Muscle of leg (tissue), 16 donors: ENCODE measurements at places on chromosomes 5 and 9. TPM values are rescaled to one million over a fixed set of nuclear protein-coding genes. Genes with fewer than 3 reads are reported as not detected.

DNA sequence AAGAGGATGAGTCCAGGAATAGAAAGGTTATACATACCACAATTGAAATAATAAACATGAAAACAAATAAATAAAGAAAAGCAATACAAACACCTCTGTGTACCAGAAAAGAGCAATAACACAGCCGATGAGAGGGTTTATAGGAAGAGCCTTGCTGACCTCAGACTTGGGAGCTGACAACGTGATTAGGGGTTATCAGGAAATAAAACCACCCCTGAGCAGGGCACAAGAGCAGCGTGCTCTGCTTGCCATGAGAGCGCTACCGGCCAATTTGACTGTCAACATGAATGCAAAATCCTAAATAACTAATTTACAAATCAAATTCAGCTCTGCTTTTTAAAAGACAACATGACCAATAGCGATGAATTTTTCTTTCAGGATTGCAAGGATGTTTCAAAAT is 2.6 kb upstream of the FREM1 start:
- DNase-seq, result no peak

GRCh38 chr9:109473329-109473728 is 24.8 kb downstream of the PTPN3 start:
- no peak for DNase-seq

GRCh38 chr5:151628112-151628823 is 37.1 kb upstream of the FAT2 start:
- DNase-seq, result peak; percentile 28

DNA sequence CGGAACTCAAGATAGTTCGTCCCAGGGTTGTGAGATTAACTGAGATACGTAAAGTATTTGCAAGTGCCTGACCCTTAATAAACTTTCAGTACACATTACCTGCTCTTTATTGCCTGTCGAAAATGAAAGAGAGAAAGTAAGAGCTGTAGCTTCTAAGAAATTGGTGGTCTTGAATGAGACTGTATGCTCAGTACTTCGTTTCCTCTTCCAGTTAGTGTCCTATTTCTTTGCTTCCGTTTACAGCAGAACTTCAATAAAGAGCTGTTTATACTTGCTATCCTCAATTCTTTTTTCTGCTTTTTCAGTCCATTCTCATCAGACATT is 534 bp downstream of the SRFBP1 start:
- DNase-seq, result no peak

DNA sequence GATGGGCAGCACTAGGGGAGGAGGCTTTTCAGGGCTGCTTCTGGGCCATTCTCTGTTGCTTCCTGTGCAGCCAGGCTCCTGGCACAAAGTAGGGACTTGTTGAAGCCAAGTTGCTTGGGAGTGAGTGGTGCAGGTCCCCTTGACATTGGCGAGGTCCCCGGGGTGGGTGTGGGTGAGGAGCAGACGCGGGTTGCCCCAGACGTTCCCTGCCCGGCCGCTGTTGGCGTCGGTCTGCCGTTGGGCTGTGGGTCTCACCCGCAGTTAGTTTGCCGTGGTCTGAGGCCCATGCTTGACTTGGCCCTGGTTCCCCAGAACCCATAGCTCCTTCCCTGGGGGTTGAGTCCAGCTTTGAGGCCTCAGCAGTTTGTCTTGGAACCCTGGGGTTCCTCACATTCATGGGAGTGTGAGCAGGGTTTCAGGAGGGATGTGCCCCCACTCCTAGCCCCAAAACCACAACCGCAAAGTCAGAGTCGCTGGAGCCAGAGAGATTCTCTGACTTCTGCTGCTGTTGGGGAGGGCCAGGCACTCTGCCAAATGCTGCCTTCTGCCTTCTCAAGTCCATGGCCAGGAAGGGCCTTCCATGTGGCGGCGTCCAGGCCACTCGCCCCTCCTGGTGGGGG is 77.5 kb downstream of the RXRA start:
- peak; percentile 82 for DNase-seq

GRCh38 chr5:38853753-38854470 is 8.1 kb downstream of the OSMR start:
- no peak for DNase-seq

GRCh38 chr9:33246269-33246860 is 6.4 kb downstream of the SPINK4 start:
- DNase-seq, result no peak

DNA sequence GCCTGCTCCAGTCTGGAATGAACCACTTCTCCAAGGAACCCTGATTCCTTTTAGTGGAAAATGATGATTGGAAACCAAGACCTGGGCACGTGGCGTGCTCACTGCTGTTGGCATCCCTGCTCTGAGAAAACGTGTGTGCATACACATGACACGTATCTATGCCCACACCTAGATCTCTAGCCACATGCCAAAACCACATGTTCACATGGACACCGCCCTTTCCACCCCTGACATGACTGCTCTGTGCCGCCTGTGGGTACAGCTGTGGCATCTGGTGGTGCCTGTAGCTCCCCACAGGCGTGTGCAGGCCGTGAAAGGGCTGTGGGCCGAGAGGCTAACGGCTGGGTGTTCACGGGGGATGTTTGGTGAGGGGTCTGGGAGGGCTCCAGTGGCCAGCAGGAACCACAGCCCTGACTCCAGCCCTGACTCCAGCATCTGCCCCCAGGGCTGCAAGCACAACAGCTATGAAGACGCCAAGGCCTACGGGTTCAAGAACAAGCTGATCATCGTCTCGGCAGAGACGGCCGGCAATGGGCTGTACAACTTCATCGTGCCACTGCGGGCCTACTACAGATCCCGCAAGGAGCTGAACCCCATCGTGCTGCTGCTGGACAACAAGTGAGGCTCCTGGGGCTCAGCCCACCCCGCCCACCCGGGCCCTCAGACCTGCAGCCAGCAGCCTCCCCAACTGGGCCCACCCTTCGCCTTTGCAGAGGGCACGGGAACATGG is 75.1 kb downstream of the KCNT1 start:
- DNase-seq, result no peak

DNA sequence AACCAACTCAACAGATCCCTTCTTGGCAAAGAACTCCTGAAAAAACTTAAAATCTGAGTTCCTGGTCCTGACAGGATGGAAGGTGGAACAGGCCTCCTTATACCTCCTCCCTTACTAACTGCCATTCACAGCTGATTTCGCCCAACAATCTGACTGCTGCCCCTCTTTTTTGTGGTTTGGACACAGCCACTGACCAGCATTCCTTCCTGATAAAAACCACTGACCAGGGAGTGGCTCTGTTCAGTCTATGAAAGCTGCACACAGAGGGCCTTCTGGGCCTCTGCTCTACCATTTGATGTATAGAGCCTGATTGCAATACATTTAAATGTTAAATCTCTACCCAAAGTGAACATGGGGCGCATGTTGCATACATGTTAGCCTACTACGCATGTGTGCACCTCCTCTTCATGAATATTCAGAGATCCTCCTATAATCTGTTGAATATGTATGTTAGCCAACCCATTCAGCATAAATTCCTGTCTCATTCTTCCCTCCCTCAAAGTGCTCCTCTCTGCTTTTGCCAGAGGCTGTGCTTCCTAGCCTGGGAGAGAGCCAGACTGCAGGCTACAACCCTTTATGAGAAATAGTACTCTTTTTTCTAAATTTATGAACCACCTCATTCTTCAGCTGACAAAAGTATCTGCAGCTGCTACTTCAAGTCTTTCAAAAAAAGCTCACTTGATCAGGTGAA is 93.7 kb upstream of the MRPS30 start:
- peak; percentile 18 for DNase-seq

- DNase-seq, result peak; percentile 96
Observed at GRCh38 chr5:125695996-125696655, 727.1 kb upstream of the GRAMD2B start.

GRCh38 chr5:103469288-103470040 is 93.1 kb downstream of the NUDT12 start:
- no peak for DNase-seq

GRCh38 chr9:116204252-116204882 is 50.8 kb downstream of the PAPPA start:
- DNase-seq, result no peak

DNA sequence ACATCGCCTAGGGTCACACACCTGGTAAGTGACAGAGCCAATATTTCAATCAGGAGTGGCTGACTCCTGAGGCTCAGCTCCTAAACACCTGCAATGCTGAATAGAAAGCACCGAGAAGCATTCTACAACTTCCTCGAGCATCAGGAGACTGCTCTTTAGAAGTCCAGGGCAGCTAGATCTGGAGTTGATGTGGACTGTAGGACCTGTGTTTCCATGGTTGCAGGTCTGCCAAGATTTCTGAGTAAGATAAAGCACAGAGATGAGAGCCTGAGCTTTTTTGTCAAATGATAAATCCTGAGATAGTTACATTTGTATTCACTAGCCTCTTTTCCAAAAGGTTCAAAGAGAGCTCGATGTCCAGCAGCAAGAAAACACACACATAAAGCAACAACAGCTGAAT is 43.8 kb downstream of the YIPF5 start:
- DNase-seq, result no peak

GRCh38 chr5:171697221-171698102 is 88.2 kb upstream of the SMIM23 start:
- DNase-seq, result peak; percentile 78

GRCh38 chr9:129748249-129748648 is 4.6 kb downstream of the PTGES start:
- no peak for DNase-seq

- DNase-seq, result no peak
Observed at GRCh38 chr5:99945478-99946442, 589.4 kb upstream of the FAM174A start.

DNA sequence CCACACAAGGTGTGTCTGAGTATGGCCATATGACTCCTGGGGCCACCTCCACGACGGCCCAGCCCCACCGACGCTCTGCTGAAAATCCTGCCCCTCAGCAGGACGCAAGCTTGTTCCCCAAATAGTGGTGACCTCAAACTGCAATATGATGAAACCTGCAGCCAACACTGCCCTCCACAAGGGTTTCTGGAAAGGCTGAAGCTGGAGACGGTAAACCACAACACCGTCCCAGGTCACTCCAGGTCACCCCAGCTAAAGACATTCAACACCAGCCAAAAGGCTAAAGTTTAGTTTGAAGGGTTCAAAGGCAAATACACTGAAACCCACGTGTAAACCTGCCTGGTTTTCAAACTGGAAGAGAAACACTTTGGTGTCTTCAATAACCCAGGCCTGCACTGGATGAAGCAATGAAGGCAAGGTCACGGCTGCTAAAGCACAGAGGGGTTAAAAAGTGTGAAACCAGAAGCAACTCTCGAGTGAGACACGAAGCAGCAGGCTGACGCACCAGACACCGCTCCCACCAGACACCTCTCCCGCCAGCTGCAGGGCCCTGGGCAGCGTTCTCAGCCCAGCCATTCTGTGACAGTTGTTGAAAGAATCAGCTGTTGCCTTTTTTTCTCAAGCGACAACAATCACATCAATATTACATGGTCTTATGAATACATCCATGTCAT is 1.8 kb upstream of the LHX3 start:
- DNase-seq, result no peak

DNA sequence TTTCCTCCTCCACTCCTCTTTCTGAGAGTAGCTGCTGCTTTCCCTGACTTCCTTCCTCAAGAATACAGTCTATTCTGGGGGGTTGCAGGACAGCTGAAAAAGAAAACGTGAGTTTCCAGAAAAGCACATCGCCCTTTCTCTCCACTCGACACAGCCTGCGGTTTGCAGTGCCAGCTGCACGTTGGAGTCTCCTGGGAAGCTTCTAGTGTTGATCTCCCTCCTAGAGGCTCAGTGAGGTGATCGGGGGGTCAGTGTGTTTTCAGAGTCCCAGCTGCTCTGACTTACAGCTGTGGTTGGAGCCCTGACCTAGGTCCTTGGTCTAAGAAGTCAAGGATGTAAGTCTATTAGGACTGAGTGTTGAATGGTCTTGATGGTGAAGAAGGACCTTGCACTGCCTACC is 25.0 kb upstream of the SUSD3 start:
- DNase-seq, result peak; percentile 81

DNA sequence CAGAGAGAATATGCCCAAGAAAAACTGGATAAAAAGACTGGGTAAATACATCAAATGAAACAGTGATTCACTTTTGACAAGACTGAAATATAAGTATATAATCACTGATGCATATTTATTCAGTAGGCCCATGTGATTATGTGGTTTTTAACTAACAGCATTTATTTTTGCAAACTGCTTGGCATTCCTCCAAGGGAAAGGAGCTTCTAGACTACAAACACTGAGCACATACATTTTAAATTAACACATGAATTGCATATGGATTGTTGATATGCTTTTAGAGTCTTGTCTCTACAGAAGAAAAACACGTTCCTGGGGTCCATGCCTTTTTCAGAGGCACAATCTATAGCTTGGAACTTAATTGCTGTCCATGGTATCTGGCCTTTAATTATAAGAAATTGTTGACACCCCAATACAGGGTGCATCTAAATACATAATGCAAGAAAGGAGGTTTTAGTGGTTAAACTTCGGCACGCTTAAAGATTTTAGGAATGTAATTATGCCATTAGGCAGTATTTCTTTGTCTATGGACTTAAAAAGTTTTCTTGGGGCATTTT is 6.9 kb upstream of the MEIKIN start:
- peak; percentile 27 for DNase-seq

GRCh38 chr9:35186524-35186923 is 24.7 kb downstream of the UNC13B start:
- DNase-seq, result no peak

GRCh38 chr5:6311568-6312501 is 66.5 kb downstream of the MED10 start:
- no peak for DNase-seq

DNA sequence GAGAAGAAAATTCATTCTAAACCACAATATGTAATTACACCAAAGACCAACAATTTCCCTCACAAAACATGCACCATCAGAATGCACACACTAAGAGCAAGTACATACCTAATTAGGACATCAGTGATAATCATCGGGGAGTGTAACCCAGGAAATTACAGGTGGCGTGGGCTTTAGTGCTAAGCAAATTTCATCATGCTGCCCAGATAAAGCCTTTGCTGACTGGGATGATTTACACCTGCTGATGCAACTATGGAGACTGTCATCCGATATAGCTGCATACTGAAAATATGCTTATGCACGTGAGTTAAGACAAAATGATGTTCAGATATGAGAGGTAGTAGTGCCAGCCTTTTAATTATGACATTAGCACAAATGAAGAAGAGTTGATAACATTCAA is 123.2 kb downstream of the DCP2 start:
- DNase-seq, result no peak

- peak; percentile 50 for DNase-seq
Observed at GRCh38 chr9:16825971-16826625, 44.4 kb downstream of the BNC2 start.

- peak; percentile 12 for DNase-seq
Observed at GRCh38 chr5:32583582-32584232, 1.6 kb upstream of the SUB1 start.

- no peak for DNase-seq
Observed at GRCh38 chr5:141637123-141637766, 448 bp downstream of the RELL2 start.

Gene IFNA13
- not detected for polyA plus RNA-seq

Gene ANKRD33B
- polyA plus RNA-seq, result 1.5 TPM

Gene FBXO4
- polyA plus RNA-seq, result 10.4 TPM

Gene SAPCD2
- polyA plus RNA-seq, result 5.2 TPM

Gene PLEKHG4B
- 1.1 TPM for polyA plus RNA-seq

Gene NIPAL4
- 0.14 TPM for polyA plus RNA-seq

Gene CDH9
- polyA plus RNA-seq, result not detected

Gene LTC4S
- polyA plus RNA-seq, result 3.2 TPM

Gene HTR1A
- polyA plus RNA-seq, result not detected

Gene CARTPT
- polyA plus RNA-seq, result not detected

Gene PCDHGB4
- 3.0 TPM for polyA plus RNA-seq

Gene CD14
- 21.0 TPM for polyA plus RNA-seq

Gene DPYSL3
- 148 TPM for polyA plus RNA-seq

Gene SLC6A7
- 0.76 TPM for polyA plus RNA-seq

Gene C9
- polyA plus RNA-seq, result 0.23 TPM

Gene IGFBPL1
- 0.92 TPM for polyA plus RNA-seq

Gene PTCH1
- polyA plus RNA-seq, result 9.6 TPM

Gene SLC2A6
- 1.8 TPM for polyA plus RNA-seq

Gene SAXO1
- polyA plus RNA-seq, result 0.22 TPM

Gene ZER1
- polyA plus RNA-seq, result 42.6 TPM

Gene CCL27
- polyA plus RNA-seq, result 0.83 TPM
